Frontal cortex (tissue), 4 donors: ENCODE measurements at places on chromosomes 4 and X. TPM values are rescaled to one million over a fixed set of nuclear protein-coding genes. Genes with fewer than 3 reads are reported as not detected.

Gene FAT4
- 110 TPM for total RNA-seq

Gene TMEM154
- under 0.01 TPM for total RNA-seq

Gene MAP9
- 36.7 TPM for total RNA-seq

Gene NSG1
- 302 TPM for total RNA-seq

Gene ADH7
- not detected for total RNA-seq

Gene AFF2
- total RNA-seq: 313 TPM

Gene ETNPPL
- 0.41 TPM for total RNA-seq

Gene S100P
- total RNA-seq: 0.41 TPM

Gene SLC9B1
- 5.7 TPM for total RNA-seq

Gene CXCL5
- total RNA-seq: not detected

Gene VCX2
- not detected for total RNA-seq

Gene GJB1
- total RNA-seq: not detected

Gene TLR2
- 0.82 TPM for total RNA-seq

Gene UPF3B
- 3.7 TPM for total RNA-seq
